ENCODE measurements at places on chromosomes 7 and 10.

GRCh38 chr7:113790025-113790424, 128.8 kb downstream of the PPP1R3A start:
- no peak for DNase-seq

- DNase-seq, result no peak
Measured at GRCh38 chr7:83365746-83366145, 203.1 kb upstream of the PCLO start.

DNA sequence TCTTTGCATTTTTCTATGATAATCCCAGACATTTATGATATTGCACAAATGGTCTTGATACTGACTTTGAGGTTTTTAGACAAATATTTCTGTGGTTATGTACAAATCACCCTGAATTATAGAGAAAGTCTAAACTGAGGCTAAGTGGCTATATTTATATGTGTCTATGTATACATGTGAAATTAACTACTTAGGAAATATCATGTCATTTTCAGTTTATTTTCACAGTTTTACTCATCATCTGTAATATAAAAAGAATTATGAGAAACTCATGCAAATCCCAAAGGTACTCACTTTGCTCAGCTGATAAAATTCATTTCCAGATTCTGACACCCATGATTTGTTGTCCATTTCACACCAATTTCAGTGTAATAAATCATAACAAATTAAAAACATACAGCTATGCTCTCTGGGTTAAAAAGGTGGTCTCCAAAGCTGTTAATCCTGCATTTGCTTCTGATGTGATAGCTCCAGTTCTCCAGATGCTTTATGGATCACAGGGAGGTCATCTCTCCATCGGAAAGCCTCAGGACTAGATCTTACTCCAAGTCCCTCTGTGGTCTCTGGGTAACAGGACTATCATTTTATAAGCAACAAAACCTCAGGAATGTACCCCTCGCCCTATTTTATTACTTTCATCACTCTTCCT, 673.9 kb downstream of the PARD3 start:
- no peak for DNase-seq

- no peak for DNase-seq
Measured at GRCh38 chr7:66265566-66265965, 60.4 kb downstream of the TPST1 start.

- no peak for DNase-seq
Measured at GRCh38 chr7:29352041-29352440, 157.5 kb downstream of the CHN2 start.

GRCh38 chr10:15201589-15202300, 33.3 kb upstream of the NMT2 start:
- DNase-seq, result no peak

DNA sequence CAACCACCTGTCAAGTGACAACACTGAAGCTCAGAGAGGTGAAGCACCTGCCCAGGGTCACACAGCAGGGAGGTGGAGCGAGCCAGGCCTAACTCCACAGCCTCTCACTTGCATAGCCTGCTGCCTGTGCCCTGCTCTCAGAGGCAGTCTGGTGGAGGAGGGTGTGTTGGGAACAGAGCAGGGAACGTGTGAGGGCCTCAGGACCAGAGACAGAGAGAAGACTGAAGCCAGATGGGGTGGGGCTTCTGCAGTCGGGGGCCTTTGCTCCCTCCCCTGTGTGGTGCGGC, 114.0 kb downstream of the PTPN20 start:
- DNase-seq, result no peak

DNA sequence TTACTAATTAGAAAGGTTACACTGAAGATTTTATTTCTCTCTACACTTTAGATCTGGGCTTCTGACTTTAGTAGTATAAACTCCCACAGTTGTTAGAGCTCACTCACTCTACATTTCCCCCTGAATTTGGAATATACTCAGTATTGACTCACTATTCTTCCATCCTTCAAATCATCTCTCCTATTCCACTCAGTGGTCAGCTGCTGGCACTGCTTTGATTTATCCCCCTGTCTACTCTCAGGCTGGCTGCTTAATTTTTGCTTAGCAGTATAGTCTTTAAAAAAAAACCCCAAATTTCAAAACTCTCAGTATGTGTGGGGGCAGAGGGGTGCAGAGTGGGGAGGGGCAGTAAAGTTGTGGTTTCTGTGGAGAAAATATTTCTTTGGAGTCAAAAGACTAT, 68.9 kb downstream of the CDK6 start:
- no peak for DNase-seq

DNA sequence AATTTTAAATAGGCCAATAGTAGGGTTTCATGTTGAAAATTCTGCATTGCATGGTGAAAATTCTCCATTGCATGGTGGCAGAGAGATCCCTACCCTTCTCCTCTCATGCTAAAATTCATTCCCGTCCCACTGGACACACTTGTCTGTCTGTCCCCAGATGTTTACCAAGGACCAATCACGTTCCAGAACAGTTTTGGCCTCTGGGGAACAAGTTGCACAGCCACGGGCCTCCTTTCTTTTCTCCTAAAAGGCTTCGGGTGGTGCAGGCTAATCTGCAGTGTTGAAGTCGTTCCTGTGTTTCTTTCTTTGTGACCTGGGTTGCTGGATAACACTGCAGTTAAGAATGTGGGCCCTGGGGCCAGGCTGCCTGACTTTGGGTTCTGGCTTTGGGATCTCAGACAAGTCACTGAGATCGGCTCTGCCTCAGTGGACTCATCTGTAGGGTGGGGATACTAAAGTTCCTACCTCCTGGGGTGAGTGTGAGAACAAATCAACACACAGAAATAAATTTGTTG, 113.1 kb upstream of the FAM204A start:
- no peak for DNase-seq

DNA sequence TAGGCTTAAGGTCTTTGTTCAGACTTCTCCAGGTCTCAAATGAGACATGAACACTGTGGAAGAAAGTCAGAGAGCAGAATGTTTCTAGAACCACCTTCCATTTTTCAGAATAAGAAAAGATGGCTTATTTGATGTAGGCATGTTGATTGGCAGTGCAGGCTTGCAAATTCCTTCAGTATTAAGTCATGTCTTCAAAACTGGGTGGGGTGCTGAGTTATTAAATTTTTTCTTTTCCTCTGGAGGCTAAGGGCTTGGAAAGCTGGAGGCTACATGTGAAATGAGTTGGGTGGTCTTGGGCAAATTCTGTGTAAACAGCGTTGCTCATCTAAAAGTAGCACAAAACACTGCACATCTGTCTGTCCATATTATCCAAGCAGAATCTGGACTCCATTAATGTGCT, 62.8 kb downstream of the PRTFDC1 start:
- DNase-seq, result no peak

DNA sequence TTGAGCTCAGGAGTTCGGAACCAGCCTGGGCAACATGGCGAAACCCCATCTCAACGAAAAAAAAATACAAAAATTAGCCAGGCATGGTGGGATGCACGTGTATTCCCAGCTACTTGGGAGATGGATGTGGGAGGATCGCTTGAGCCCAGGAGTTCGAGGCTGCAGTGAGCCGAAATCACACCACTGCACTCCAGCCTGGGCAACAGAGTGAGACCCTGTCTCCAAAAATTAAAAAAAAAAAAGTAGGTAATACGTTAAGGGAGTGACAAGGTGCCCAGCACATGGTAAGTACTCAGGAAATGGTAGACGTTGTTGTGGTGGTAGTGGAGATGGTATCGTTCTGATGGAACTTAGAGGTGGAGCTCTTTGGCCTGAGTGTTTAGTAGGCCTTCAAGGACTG, 41.0 kb upstream of the XPNPEP1 start:
- DNase-seq, result no peak

DNA sequence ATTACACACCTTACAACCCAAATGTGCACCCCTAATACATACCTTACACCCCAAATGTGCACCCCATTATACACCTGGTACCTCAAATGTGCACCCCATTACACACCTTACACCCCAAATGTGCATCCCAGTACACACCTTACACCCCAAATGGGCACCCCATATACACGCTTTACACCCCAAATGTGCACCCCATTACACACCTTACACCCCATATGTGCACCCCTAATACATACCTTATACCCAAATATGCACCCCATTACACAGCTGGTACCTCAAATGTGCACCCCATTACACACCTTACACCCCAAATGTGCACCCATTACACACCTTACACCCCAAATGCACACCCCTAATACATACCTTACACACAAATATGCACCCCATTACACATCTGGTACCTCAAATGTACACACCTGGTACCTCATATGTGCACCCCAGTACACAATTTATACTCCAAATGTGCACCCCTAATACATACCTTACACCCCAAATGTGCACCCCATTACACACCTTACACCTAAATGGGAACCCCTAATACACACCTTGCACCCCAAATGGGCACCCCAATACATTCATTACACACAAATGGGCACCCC, 106.3 kb downstream of the KLF6 start:
- DNase-seq, result no peak

DNA sequence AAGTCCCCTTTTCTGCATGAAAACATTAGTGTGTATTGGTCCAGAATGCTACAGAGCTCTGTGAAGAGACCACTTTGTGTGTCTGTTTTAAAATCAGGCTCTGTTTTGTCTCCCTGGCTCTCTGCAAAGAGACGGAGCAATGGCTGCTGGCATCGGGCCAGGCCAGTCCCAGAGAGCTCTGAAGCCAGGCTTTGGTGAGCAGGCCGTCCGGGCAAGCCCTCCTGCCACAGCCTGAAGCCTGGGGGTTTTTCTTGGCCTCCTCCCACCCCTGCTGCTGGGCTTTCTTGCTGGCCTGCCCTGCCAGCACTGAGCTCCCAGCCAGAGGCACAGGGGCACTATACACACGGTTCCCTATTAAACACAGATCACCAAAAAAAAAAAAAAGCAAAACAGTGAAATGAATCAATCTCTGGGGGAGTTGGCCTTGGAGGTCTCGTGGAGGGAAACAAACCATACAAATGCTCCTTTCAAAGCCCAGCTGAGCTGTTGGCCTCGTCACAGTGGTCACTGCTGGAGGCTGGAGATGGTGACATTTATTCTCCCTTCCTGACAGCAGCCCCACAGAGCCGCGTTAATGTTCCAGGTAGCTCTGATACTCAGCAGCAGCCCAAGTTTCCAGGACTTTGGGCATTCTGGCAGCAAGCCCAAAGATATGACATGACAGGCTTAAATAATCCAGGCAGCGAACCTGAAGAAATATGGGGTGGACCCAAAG, 237.2 kb downstream of the TCF7L2 start:
- DNase-seq, result no peak

- DNase-seq, result no peak
Measured at GRCh38 chr7:64558781-64559180, 4.1 kb downstream of the ZNF680 start.

- DNase-seq, result peak; percentile 86
Measured at GRCh38 chr10:99845837-99846382, 63.5 kb downstream of the ABCC2 start.

DNA sequence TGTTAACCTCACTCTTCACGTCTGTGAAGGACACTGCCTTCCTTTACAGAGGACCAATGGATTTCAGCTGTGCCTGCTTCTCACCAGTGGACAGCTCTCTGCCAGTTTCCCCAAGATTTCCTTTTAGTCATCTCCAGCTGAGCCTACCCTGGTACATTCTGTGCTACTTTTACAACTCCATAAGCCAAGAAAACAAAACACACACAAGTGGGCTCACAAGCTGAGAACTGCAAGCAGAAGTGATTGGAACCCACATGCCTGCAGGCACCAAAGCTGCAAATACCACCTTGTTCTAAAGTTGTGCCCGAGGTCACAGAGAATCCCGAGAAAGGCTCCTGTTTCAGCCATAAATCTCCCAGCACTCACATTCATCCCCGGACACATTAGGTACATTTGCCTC, 636.8 kb downstream of the PHTF2 start:
- no peak for DNase-seq

DNA sequence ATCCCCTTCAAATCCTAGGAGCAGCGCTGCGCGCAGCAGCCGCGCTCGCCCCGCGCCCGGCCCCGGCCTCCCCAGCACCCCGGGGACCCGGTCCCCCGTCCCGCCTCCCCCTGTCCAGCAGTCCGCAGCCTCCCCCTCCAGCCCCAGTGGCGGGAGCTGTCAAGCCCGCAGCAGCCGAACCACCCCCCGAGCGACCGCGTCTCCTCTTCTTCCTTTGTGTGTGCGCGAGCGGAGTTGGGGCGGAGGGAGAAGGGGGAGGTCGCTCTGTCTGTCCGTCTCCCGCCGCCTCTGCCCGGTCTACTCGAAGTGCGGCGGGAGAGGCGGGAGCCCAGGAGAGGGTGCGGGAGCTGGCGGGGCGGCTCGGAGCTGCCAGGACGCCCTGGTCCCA, 375 bp upstream of the CHN2 start:
- no peak for DNase-seq
